Activated T-cell treated with anti-CD3 and anti-CD28 coated beads, Interleukin-2, amount 50 U/mL, for 1 hour (primary cell): ENCODE measurements at places on chromosomes 7 and 10.

GRCh38 chr7:140631602-140632001, 9.0 kb downstream of the DENND2A start:
- no peak for DNase-seq

GRCh38 chr10:6350609-6351008, 147.9 kb downstream of the PFKFB3 start:
- no peak for DNase-seq

GRCh38 chr10:128161031-128161430, 34.8 kb upstream of the MKI67 start:
- no peak for DNase-seq

GRCh38 chr10:132139526-132139925, 47.2 kb upstream of the DPYSL4 start:
- no peak for DNase-seq

- no peak for DNase-seq
Observed at GRCh38 chr7:69373171-69374043, 224.9 kb upstream of the AUTS2 start.

DNA sequence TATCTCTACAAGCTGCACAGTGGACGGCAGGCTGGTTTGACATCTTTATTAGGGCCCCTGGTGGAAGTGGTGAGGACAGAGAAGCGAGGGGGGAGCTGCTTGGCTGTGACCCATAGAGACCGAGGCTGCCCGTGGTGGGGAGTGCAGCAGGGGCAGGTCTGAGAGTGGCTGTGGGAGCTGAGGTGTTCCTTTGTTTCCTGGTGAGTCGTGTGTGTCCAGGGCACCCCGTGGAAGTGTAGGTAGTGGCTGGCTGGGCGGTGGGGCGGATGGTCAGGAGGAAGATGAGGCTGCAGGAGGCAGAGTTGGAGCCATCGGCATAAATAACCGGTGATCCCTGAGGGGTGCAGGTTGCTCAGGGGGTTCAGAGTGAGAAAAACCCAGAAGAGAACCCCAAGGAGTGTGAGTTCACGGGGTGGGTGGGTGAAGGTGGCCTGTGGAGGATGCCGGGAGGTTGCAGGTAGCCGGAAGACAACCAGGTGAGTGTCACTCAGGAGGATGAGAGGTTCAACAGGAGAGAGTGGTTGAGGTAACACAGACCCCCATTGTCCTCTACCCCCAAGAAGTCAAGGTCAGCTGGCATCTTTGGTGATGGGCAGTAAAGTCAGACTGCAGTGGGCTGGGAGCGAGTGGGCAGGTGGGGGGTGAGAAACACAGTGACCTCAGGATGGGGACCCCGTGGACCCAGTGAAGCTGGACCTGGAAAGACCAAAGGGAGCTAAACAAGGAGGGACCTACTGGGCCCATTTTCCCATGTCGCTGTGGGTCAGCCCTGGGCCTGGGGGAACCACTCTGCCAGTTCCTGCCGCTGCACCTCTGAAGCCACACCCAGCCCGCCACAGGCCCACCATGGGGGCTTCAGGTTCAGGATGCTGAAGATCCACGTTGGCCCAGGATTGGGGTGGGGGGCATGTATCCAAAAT, 7.8 kb downstream of the ATP6V0E2 start:
- DNase-seq: no peak

DNA sequence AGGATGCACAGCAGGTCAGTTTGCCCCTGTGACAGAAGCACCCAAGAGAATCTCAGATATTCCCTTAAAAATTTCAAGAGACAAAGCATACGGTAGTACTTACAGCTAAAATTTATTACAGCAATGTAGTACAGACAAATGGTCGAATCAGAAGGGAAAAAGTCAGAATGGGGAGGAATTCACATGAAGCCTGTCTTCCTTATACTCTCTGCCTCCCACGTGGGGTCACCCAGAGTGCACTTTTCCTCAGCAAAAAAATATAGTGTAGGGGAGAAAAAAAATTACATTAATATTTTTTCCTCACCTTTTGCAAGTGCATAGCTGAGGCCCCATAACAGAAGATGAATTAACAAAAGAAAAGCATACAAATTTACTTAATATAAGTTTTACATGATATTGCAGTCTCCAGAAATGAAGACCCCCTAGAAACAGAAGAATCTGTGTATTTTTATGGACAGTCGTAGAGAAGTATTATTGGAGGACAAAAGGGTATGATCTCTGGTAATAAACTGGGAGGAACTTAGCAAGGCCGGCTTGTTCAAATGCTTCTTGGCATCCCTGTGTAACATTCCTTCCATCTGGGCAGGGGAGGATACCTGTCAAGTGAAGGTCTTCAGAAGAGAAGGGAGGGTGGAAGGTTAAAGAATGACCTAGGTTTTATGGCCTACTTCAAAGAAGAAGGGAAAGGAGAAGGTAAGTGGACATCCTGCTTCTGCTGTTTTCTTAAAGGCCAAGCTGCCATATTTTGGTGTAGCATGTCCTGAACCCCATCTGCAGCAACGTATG, 270.6 kb upstream of the MAGI2 start:
- no peak for DNase-seq

GRCh38 chr7:155412416-155413253, 45.3 kb upstream of the EN2 start:
- peak; percentile 37 for DNase-seq

DNA sequence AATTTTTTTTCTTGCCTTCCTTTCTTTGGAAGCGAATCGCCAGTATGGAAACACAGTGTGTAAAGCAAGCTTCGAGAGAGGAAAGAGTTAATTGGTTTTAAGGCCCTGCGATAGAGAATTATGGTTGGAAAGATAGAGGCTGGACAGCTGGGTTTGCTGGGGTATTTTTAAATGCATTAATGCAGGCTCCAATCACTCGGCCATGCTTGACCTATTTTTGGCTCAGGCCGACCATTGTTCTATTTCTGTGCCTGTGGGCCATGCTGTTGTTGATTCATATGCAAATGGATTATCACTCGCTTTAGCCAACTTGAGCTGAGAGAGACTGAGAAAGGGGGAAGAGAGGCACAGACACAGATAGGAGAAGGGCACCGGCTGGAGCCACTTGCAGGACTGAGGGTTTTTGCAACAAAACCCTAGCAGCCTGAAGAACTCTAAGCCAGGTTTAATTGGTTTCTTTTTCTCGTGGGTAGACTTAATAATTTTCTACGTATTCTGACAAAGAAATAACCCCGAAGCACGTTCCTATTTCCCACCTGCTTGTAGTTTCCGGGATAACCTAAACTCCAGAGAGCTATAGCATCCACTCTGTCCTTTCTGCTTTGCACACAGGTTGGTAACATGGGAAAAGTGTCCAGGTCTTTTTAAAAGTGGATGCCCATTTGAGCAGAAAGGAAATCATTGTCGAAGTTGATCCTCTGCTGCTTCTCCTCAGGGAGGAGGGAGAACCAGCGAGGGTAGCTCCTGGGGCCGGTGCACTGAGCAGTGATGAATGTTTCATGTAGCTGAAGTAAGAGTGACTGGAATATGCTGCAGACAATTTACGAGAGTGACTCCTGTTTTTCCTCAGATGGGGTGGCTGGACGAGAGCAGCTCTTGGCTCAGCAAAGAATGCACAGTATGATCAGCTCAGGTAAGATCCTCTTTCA, at the start of gene HDAC9:
HDAC9 (plus strand) TSS at position 338 of the 929 bp plus-strand sequence; CDS start at position 892, 554 bp downstream.
- no peak for DNase-seq

GRCh38 chr10:53477313-53477675, 704.7 kb upstream of the MBL2 start:
- DNase-seq: no peak

DNA sequence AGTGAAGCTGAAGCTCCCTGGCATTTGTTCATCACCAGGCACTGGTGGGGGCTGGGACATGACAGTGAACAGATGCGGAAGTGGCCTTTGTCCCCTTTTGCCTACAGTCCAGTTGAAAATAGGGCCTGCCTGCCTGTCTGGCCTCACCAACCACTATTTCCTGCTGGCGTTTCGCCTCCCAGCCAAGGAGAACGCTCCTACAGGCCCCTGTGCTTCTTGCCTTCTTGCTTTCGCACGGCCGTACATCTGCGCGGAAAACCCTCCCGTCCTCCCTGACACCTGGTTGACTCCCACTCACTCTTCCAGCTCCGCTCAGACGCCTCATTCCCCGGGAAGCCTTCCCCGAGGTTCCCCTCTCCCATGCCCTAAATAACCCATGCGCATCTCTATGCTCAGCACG, 317.3 kb downstream of the PRPF18 start:
- DNase-seq: no peak

- DNase-seq: no peak
Observed at GRCh38 chr7:77940647-77941046, 142.1 kb downstream of the PHTF2 start.

GRCh38 chr10:79382491-79382941, 35.2 kb downstream of the PPIF start:
- no peak for DNase-seq

DNA sequence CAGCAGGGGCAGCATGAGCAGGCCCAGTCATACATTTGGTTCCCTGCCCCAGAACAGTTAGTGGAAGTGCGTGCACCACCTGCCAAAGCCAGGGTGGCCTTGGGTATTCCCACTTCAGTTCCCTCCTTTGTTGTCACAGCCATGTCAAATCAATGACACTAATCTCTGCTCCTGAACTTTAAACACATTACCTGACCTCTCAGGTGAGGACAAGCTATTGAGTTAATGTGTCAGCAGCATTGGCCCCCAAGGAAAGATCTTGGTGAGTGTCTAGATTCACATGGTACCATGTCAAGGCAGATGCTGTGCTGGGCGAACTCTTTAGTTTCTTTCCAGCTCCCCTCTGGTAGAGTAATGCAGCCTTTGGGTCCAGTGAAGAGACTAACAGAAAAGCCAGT, 2.1 kb downstream of the CYP3A5 start:
- DNase-seq: no peak

DNA sequence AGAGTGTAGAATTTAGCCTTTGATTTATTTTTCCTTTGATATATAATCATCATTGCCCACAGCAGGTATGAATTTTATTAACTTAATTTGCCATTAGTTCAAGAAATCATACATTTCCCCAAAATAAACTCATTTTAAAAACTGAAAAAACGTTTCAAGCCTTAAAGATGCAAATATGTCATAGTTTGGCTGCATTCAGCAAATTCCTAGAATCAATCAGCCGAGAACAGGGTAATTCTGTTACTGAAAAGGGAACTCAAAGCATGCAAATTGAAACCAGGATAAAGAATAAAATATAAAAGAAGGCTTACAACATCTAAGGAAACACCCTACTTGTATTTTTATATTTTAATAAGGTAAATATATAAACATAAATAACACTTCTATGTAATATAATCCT, 233.8 kb upstream of the PRKCQ start:
- no peak for DNase-seq

GRCh38 chr10:121138112-121138860, 287.1 kb downstream of the WDR11 start:
- no peak for DNase-seq

DNA sequence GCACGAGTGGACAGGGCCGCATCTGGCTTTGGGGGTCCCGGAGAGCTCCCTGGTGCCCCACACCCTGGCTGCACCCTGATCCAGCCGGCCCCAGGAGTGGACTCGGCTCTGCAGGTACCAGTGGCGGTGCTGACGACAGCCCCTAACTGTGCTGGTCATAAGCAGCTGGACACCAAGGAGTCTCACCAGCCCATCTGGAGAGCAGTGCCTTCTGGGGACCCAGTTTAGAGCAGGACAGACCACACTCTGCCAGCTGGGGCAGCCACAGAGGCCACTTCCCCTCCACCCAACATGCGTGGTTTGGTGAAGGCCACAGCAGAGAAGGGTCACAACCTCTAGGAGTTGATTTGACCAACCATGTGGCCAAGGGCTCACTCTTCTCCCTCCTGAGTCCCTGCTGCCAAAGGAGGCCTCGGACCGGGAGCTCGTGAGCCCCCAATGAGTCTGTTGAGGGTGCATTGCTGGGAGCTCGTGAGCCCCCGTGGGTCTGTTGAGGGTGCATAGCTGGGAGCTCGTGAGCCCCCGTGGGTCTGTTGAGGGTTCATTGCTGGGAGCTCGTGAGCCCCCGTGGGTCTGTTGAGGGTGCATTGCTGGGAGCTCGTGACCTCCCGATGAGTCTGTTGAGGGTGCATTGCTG, 16.0 kb upstream of the INPP5A start:
- no peak for DNase-seq

GRCh38 chr7:152085131-152085530, 59.7 kb downstream of the GALNT11 start:
- DNase-seq: no peak

DNA sequence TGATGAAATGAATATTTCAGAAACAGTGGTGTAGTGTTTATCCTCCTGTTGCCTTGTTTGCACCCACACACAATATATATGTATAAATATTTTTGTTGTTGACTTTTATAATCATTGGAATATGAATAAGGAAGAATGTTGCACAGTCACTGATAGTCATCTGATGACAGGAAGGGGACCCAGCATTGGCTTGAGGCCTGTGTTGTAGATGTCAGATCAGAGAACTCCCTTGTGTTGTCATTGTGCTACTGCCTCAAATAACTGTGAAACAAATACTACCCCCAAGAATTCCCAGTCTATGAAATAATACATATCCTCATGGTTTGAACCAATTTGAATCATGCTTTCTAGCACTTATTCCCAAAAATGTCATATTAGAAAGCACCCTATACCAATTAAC, 84.0 kb downstream of the NRG3 start:
- DNase-seq: no peak

GRCh38 chr10:127434006-127434405, 115.1 kb upstream of the NPS start:
- no peak for DNase-seq

DNA sequence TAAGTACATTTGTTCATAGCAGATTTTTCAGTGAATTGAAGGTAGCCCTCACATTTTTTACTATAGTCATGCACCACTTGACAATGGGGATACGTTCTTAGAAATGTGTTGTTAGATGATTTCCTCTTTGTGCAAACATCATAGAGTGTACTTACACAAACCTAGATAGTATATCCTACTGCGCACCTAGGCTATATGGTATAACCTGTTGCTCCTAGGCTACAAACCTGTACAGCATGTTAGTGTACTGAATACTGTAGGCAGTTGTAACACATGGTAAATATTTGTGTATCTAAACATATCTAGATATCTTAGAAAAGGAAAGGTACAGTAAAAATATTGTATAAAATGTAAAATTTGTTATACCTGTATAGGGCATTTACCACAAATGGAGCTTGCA, 41.2 kb downstream of the TAX1BP1 start:
- no peak for DNase-seq

DNA sequence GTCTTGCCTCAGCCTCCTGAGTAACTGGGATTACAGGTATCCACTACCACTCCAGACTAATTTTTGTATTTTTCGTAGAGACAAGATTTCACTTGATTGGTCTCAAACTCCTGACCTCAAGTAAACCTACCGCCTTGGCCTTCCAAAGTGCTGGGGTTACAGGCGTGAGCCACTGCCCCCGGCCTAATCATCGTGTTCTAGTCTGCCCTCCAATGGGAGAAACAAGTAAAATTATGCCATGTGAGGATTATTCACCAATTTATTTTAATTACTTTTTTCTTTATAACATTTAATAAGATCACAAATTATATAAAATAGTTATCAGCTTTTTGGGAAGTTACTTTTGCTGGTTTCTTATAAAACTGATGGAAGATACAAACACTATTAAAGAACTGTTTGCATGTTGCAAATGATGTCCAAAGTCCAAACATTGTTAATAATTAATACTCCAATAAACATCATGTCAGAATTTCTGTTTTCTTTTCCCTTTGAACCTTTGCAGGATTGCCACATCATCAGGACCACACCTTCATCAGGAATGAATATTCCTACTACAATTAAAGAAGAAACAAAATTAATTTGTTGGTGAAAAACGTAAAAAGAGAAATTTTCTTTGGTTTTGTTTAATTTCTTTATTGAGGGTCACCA, 786 bp upstream of the AKR1C4 start:
- DNase-seq: no peak
